Activated CD8-positive, alpha-beta memory T cell treated with anti-CD3 and anti-CD28 coated beads for 24 hours (primary cell): ENCODE measurements at places on chromosomes 5 and 9.
A peak's percentile ranks its signal among the peaks of the same experiment; 100 is the strongest.

DNA sequence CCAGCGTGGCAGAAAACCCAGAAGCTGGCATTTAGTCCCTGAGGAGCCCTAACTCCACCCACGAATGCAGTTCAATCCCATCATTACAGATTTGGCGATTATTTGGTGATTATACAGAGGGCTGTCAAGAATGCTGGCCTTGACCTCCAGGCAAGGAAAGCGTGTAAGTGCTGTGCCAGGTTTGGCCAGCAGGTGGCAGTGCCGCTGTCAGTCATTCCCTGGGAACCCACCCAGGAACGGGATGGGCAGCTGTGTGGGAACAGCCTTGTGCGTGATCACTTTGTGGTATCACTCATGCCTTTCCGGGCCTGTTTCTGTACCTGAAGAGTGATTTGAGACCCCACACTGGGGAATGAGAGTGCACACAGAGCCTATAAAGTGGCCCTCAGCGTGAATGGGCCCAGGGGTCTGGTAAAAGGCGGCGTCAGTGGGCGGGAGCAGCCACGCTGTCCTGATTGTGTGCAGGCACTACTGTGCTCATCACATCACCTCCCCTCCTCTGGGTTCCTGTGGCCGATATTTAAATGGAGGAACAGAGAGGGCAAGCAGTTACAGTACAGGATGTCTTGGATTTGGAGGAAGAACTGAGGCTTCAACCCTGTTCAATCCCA is 215.6 kb downstream of the ROR2 start:
- peak; percentile 87 for DNase-seq

DNA sequence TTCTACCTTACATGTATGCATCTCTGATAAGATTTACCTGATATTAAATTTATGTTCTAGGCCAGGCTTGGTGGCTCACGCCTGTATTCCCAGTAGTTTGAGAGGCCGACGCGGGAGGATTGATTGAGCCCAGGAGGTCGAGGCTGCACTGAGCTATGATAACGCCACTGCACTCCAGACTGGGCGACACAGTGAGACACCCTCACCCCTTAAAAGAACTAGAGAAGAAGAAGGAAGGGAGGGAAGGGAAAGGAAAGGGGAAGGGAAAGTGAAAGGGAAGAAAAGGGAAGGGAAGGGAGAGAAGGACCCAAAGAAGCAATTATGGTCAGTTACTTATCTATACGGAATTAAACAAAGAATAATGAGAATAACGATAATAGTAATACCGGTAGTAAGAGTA is 1.2 kb upstream of the RFK start:
- DNase-seq = no peak

DNA sequence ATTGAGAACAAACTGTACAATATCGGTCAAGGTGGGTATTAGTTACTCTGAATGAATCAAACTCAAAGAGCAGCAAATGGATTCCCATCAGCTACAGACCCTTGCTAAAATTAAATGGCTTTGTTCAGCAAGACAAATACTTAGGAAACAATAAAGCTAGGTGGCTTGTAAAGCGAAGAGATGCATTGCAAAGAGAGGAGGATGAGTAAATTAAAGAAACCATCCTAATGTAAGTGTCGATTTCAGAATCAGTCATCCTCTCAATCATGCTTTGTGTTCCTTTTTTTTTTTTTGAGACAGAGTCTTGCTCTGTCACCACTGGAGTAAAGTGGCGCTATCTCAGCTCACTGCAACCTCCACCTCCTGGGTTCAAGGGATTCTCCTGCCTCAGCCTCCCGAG is 359.2 kb upstream of the ZNF462 start:
- DNase-seq = no peak

GRCh38 chr5:159048298-159048697 is 51.4 kb downstream of the EBF1 start:
- DNase-seq = no peak

DNA sequence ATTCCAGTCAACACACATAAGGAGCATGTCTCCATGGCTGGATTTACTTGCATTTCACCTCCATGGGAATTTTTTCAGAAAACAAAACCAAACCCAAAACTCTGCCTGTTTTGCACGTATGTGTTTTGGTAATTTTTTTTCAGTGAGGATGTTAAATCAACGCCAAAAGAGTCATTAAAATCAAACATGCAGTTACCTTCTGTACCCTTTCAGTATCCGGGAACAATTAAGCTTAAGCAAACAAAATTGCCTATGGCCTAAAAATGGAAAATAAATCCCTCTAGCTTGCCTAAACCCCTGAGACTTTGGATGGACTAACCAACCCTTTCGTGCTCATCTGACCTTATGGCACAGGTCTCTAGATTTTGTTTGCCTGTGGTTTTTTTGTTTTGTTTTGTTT is 209.2 kb upstream of the KLF4 start:
- DNase-seq = no peak

- no peak for DNase-seq
Observed at GRCh38 chr5:152462021-152462721, 57.1 kb upstream of the NMUR2 start.

DNA sequence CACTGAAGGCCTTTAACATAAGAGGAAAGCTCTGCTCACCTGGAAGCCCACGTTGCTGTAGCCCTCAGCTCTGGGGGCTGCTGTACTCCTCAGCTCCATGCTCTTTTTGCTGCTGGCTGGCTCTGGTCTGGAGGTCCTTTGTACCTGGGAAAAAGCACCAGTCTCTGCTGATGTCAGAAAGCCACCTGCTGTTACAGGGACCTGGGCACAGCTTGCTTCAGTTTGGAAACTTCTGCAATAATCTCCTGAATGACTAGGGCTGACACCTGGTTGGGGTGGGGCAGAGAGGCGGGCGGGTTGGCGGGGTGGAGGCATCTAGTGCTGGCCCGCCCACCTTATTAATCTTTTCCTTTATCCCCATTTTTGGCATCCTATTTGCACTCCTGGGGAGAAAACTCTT is at the start of gene SLC28A3:
SLC28A3 (minus strand) TSS at position 224 of the 400 bp plus-strand sequence; CDS start at position 99, 125 bp downstream.
- DNase-seq = no peak

DNA sequence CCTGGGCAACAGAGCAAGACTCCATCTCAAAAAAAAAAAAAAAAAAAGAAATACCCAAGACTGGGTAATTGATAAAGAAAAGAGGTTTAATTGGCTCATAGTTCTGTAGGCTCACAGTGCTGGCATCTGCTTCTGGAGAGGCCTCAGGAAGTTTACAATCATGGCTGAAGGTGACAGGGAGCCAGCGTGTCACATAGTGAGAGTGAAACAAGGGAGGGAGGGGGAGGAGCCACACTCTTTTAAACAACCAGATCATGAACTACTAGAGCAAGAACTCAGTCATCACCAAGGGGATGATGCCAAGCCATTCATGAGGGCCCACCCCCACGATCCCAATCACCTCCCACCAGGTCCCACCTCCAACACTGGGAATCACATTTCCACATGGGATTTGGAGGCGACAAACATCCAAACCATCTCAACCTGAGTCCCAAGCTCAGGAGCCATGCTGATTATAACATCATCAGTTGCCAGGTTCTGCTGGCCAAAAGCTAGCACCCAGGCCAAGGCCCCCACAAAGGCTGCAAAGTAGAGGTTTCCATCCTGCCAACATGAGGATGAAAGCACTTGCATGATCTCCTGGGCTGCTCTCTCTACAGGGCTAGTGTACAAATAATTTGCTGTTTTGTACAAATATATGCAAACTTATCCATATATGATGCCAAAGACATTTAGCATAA is 15.3 kb downstream of the DENND1A start:
- no peak for DNase-seq

DNA sequence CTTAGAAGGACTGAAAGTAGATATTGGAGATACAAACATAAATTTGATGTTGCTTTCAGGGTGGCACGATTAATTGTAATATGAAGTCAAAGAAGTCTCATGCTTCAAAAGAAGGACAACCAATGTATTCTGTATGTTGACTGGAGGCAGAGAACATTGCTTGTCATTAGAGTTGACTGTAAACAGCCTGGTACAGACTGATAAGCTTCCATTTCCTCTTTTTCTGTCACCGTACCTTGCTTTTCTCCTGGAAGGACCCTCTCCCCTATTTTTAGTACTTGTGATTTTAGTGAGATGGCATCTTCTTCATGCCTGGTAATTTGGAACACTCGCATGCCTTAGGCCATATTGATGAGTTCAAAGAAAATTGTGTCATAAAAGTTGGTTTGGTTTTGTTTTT is 809.4 kb downstream of the PRELID2 start:
- DNase-seq = no peak

GRCh38 chr5:55633574-55634208 is 78.4 kb downstream of the SLC38A9 start:
- DNase-seq = no peak

GRCh38 chr5:17216974-17217492 is 398 bp upstream of the BASP1 start:
- no peak for DNase-seq

DNA sequence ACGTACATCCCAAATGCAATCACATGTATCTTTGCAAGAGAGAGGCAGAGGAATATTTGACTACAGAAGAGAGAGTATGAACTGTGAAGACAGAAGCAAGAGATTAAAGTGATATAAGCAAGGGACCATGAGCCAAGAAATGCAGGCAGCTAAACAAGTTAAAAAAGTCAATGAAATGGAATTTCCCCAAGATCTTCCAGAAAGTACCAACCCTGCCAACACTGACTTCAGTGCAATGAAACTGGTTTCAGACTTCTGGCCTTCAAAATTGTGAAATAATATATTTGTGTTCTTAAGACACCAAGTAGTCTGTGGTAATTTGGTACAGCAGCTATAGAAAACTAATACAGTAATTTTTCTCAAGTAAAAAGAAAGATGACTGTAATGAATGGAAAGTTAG is 20.9 kb downstream of the FOXI1 start:
- DNase-seq = no peak

GRCh38 chr5:126236994-126237393 is 186.2 kb upstream of the GRAMD2B start:
- DNase-seq = no peak

- DNase-seq = no peak
Observed at GRCh38 chr5:172809774-172810173, 24.3 kb upstream of the ERGIC1 start.

- no peak for DNase-seq
Observed at GRCh38 chr9:13898957-13899356, 415.0 kb downstream of the NFIB start.

DNA sequence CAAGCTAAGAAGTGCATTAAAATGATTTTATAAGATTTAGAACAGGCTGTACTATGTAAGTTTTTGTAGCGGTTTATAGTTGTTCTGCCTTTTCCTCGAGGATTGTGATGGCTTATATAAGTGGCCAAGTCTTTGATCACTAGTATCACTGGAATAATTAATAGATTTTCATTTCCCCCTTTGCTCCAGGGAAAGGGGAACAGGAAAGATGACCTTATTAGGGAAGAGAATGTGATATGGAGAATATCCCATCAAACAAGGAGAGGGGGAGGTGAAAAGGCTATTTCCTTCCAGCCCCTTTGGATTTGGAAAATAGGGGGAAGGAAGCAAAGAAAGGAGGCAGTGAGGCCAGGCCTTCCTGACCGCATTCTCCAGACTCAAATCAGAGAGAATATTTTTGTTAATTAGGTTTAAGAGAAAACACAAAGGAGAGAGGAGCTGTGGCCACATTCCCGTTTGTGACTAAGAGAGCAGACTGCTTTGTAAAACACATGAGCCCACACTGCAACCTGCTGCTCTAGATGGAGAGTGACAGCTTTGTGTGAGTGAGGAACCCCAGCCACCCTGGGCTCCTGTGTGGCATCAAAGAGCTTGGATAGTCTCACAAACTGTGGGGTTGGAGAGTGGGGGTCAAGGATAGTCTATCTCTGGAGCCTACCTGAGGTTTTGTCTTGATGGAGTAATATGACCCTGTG is 359.5 kb downstream of the DTWD2 start:
- no peak for DNase-seq

DNA sequence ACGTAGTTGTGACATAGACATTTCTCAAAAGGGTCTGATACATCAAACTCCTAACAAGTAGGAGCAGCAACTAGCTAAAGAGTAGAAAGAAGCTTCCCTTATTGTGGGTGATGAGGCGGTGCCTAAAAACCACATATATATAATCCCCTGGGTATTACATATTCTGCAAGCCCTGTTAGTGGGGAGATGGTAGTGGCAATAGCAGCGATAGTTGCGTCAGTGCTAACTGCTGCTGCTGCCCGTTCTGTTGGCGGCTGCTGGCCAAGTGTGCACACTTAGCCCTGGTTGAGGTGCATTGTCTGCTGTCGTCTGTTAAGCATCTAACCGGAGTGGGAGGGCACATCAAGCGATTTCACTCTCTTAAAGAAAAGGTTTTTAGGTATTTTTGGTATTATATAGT is 35.8 kb downstream of the VLDLR start:
- DNase-seq = peak; percentile 60

- no peak for DNase-seq
Observed at GRCh38 chr5:108212775-108213346, 169.0 kb downstream of the FBXL17 start.

DNA sequence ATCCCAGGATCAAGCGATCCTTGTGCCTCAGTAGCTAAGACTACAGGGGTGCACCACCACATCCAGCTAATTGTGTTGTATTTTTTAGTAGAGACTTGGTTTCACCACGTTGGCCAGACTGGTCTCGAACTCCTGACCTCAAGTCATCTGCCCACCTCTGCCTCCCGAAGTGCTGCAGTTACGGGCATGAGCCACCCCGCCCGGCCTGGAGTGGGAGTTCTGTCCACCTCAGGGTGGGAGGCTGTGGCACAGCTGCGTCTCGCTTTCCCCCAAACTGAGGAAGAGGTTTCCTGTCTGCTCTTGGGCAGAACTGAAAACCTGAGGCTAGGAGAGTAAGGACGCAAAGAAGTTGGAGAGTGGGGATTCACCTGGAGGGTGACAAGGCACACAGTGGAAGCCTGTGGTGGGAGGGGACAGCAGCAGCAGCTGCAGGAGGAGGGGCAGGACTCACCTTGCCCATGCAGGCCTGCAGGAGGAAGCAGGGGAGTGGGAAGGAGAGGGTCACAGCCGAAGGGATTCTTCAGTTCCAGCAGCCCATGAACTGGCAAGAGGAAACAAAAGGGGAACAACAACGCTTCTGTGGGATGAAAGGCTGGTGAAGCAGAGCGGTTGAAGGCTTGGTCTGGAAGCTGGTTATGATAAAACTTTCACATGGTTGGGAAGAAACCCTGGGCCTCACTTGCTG is 181.4 kb downstream of the GAS1 start:
- DNase-seq = no peak
